ENCODE measurements at places on chromosomes 4 and X. TPM values are rescaled to one million over a fixed set of nuclear protein-coding genes. Genes with fewer than 3 reads are reported as not detected.

Gene MAGEA2
- not detected for total RNA-seq

Gene TMPRSS11F
- total RNA-seq: not detected

Gene CDS1
- 17.9 TPM for total RNA-seq

Gene ADAMTS3
- total RNA-seq: 0.94 TPM

Gene PCDH10
- 12.1 TPM for total RNA-seq

Gene OTUD6A
- total RNA-seq: not detected

Gene TTC29
- total RNA-seq: 0.60 TPM

Gene P2RY4
- total RNA-seq: 1.7 TPM

Gene PASD1
- total RNA-seq: not detected

Gene TEC
- total RNA-seq: 3.4 TPM

Gene SOX3
- not detected for total RNA-seq

Gene POLN
- 3.1 TPM for total RNA-seq

Gene SPOCK3
- total RNA-seq: 5.1 TPM

Gene C4orf51
- not detected for total RNA-seq

Gene GABRE
- 97.8 TPM for total RNA-seq

Gene SSX4
- total RNA-seq: not detected

Gene HSFX2
- total RNA-seq: not detected

Gene KIT
- total RNA-seq: 21.0 TPM

Gene KIF4A
- 1.0 TPM for total RNA-seq

Gene P2RY8
- 3.4 TPM for total RNA-seq

Gene DUSP21
- total RNA-seq: not detected

Gene GIMD1
- not detected for total RNA-seq
